A549 treated with GW870086 at 1 μM for 4 hours (cell line): ENCODE measurements at places on chromosomes 16 and 17. TPM values are rescaled to one million over a fixed set of nuclear protein-coding genes. Genes with fewer than 3 reads are reported as not detected.

CPNE7 gene
- total RNA-seq = 58.4 to 79.5 TPM (median 75.2 TPM) in 5 replicates

DRC3 gene
- 1.4 to 2.4 TPM (median 1.8 TPM) in 5 replicates for total RNA-seq

HNF1B gene
- 19.9 to 25.3 TPM (median 23.7 TPM) in 5 replicates for total RNA-seq

ACSM2B gene
- total RNA-seq = not detected in 5 replicates

IKZF3 gene
- not detected in 5 replicates for total RNA-seq

CDRT15 gene
- not detected in 5 replicates for total RNA-seq

SLC2A4 gene
- 0.17 to 0.64 TPM (median 0.45 TPM) in 5 replicates for total RNA-seq

TNP2 gene
- not detected in 5 replicates for total RNA-seq

PHF23 gene
- total RNA-seq = 80.8 to 113 TPM (median 94.7 TPM) in 5 replicates

TM4SF5 gene
- 0.40 to 1.3 TPM (median 0.70 TPM) in 5 replicates for total RNA-seq

PTGES3L gene
- 0.73 to 2.0 TPM (median 1.0 TPM) in 5 replicates for total RNA-seq

PDE6G gene
- total RNA-seq = 1.6 to 3.1 TPM (median 2.3 TPM) in 5 replicates

ATAD5 gene
- 3.0 to 4.8 TPM (median 4.3 TPM) in 5 replicates for total RNA-seq

KRT9 gene
- not detected in 5 replicates for total RNA-seq

SLC52A1 gene
- total RNA-seq = 0.42 to 1.0 TPM (median 0.70 TPM) in 5 replicates

KRTAP16-1 gene
- not detected in 5 replicates for total RNA-seq

NPIPB2 gene
- 2.5 to 4.1 TPM (median 3.5 TPM) in 5 replicates for total RNA-seq

CNGB1 gene
- total RNA-seq = 0.03 to 0.09 TPM (median 0.08 TPM) in 4 of 5 replicates, not detected in the other

KRTAP4-1 gene
- 0.20 to 0.22 TPM in 2 of 5 replicates, not detected in the others for total RNA-seq

HBA2 gene
- total RNA-seq = 0.63 to 1.4 TPM in 2 of 5 replicates, not detected in the others

KIF18B gene
- 28.5 to 39.8 TPM (median 35.4 TPM) in 5 replicates for total RNA-seq

NPIPB8 gene
- total RNA-seq = 0.39 to 0.72 TPM (median 0.46 TPM) in 4 of 5 replicates, not detected in the other

VASN gene
- 6.0 to 6.8 TPM (median 6.3 TPM) in 5 replicates for total RNA-seq

SLX1B gene
- 75.9 to 85.7 TPM (median 82.7 TPM) in 5 replicates for total RNA-seq

HIC1 gene
- total RNA-seq = 0.95 to 2.1 TPM (median 1.4 TPM) in 5 replicates

TNS4 gene
- total RNA-seq = 186 to 238 TPM (median 217 TPM) in 5 replicates

CHST4 gene
- 0.08 TPM in 1 of 5 replicates, not detected in the others for total RNA-seq

DPEP3 gene
- not detected in 5 replicates for total RNA-seq

SLC25A19 gene
- 16.2 to 19.6 TPM (median 18.6 TPM) in 5 replicates for total RNA-seq

NPB gene
- total RNA-seq = 0.27 to 0.84 TPM (median 0.53 TPM) in 5 replicates

PRSS27 gene
- 0.71 to 1.9 TPM (median 1.3 TPM) in 5 replicates for total RNA-seq

ITGA2B gene
- 1.2 to 1.8 TPM (median 1.5 TPM) in 5 replicates for total RNA-seq

PRR15L gene
- total RNA-seq = 0.81 to 1.1 TPM (median 0.92 TPM) in 5 replicates

YPEL2 gene
- 1.9 to 3.7 TPM (median 3.4 TPM) in 5 replicates for total RNA-seq

EME1 gene
- 12.7 to 15.9 TPM (median 14.4 TPM) in 5 replicates for total RNA-seq

TBC1D3G gene
- not detected in 5 replicates for total RNA-seq

PPP1R27 gene
- 0.19 to 0.47 TPM (median 0.24 TPM) in 4 of 5 replicates, not detected in the other for total RNA-seq

SCNN1G gene
- total RNA-seq = 0.24 to 0.45 TPM (median 0.37 TPM) in 5 replicates

TBC1D26 gene
- total RNA-seq = 0.06 to 0.08 TPM in 2 of 5 replicates, not detected in the others

TBKBP1 gene
- total RNA-seq = 5.1 to 6.1 TPM (median 5.4 TPM) in 5 replicates

KRT27 gene
- not detected in 5 replicates for total RNA-seq

GSDMA gene
- not detected in 5 replicates for total RNA-seq

STH gene
- not detected in 5 replicates for total RNA-seq

ABCC3 gene
- total RNA-seq = 116 to 158 TPM (median 140 TPM) in 5 replicates

TAOK1 gene
- total RNA-seq = 13.4 to 27.1 TPM (median 22.7 TPM) in 5 replicates
